Psoas muscle (tissue), 8 donors: ENCODE measurements at places on chromosomes 11 and 22. TPM values are rescaled to one million over a fixed set of nuclear protein-coding genes. Genes with fewer than 3 reads are reported as not detected.

DNA sequence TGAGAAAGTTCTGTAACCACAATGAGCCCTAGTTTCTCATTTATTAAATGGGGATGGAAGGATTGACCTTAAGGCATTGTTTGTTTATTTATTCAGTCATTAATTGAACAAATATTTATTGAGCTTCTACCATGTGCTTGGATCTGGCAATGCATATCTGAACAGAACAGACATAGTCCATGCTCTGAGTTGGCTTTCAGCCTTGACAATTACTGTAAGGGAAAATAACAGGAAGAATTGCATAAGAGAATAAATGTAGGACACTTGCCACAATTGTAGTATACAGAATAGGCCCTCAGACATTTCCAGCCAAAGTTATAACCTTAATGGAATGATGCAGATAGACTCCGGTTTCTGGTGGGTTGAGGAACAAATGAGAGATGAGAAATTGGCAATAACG lies 160.5 kb upstream of the TTC12 start:
- no peak for DNase-seq

DNA sequence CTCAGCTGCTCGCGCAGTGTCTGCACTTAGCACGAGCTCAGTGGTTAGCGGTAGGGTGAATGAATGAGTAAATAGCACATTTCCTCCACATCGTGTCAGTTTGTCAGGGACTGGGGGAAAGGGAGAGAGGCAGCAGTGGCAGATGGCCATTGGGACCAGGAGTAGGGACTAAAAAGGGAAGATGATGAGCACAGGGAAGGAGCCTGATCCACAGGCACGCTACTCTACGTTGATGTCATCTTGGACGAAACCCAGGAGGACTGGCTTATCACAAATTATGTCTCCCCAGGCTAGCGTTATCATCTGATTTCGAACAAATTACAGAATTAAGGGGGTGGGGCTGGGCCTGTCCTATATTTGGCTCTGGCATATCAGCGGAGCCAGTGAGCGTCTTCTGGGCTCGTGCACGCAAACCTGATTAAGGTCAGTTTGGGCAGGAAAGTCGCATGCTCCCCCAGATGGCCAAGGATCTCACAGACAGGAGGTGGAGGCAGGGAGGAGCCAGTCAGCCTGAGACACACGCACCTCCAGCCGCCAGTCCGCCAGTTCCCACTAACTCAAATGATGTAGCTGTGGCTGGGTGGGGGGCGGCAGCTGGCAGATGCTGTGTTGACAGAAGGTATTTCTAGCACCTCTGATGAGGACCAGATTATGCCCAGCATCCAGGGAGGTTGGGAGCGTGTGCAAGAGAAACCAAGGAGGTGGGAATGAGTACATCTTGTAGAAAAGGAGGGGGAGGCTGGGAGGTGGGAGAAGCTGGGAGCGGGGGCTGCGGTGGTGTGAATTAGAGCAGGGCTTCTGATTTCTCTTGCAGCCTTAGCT lies 97.4 kb upstream of the PRDM11 start:
- no peak for DNase-seq

GRCh38 chr22:50531962-50532674 lies 2.3 kb upstream of the TYMP start:
- DNase-seq, result peak; percentile 88

- DNase-seq, result no peak
Observed at GRCh38 chr11:71502871-71503435, 24.1 kb upstream of the KRTAP5-7 start.

DNA sequence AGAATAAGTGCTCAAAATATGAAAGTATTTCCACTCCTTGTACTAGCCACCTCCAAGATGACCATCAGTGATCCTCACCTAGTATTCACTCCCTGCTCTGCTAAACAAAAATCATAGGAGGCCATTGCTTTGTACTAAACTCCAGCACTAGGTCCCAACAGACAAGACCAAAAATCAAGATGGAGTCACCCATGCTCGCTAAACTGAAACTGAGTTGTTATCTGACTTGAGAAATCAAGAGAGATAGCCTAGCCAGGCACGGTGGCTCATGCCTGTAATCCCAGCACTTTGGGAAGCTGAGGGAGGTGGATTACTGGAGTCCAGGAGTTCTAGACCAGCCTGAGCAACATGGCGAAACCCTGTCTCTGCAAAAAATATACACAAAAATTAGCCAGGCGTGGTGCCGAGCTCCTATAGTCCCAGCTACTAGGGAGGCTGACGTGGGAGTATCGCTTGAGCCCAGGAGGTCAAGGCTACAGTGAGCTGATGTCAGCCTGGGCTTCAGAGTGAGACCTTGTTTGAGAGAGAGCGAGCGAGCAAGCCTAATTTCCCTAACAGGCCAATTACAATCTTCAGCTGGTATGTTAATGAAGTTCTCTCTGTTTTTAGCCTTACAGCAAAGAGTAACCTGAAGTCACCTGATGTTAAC lies 9.3 kb downstream of the SEC14L6 start:
- no peak for DNase-seq

DNA sequence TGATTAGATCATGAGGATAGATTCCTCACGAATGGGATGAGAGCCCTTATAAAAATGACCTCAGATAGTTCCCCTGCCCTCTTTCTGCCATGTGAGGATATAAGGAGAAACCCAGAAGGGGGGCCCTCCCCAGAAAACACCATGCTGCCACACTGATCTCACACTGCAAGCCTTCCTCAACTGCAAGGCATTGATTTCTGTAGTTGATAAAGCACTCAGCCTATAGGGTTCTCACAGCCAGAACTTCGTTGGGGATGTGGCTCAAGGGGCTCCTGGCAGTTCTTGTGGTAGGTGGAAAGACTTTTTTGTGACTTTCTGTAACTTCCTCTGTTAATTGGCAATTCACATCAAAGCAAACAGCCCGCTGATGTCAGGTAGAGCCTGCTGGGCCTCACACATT lies 108.9 kb downstream of the CD44 start:
- DNase-seq, result no peak

The LTBP3 gene
- 17.2 TPM for polyA plus RNA-seq
